ENCODE measurements at places on chromosomes 4 and X.

GRCh38 chr4:120923207-120923522, 639 bp upstream of the PRDM5 start:
- no peak for DNase-seq

GRCh38 chr4:38273407-38273806, 313.2 kb downstream of the PTTG2 start:
- DNase-seq: no peak

GRCh38 chr4:152512483-152512882, 23.4 kb downstream of the FBXW7 start:
- DNase-seq: no peak

DNA sequence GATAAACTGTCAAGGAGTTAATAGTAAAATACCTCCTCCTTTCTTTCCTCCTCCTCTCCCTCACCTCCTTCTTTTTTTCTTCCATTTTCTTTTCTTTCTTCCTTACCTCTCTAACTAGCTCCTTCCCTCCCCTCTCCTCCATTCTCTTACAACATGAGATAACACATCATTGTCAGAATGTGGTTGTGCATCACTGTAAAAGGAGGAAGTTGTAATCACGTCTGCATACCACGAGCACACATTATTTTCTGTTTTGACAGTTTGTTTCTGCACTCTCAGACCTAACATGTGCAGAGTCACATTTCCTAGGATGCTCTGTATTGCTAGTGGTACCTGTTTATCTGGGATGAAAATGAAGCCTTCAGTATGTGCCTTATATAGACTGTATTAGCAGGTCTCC, 9.1 kb downstream of the SLIT2 start:
- no peak for DNase-seq

DNA sequence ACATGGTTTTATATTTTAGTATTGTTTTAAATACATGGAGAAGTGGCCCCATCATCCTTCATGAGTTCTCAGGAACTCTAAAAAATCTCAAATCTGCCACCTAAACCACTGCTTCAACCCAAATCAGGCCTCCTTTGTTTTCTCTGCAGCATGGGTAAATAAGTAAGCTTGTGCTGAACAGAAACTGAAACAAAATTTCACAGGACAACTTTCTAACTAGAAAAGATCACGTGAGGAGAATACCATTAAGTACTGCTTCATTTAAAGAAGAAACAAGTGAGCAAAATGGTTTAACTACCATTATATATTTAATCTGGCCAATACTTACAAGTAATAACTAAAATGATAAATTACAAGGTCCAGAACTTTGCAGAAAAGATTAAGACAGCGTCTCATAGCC, 2.5 kb downstream of the ARAP2 start:
- no peak for DNase-seq

DNA sequence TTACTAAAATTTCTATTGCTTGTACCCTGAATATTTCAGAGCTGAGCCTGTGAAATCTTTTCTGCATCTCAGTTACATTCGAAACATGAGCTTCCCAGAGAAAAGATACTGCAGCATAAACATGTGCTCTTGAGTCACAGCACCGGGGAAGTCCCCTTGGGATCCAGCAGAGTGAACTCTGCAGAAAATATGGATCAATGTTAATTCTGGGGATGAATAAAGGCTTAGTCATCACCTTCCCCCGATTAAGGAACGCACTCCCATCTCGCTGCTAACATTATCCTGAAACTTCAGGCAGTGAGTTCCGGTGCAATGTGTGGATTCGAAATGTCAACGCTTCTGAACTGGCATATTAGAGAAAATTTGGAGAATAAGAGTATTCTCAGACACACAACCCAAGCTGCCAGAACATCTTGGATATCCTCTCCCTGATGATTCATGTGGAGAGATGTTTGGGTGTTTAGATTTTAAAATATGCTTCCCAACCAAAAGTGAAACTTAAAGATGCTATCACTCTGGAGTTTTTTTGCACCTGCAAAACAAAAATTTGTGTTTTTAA, 90.8 kb downstream of the IRF2 start:
- peak; percentile 91 for DNase-seq

GRCh38 chr4:38266616-38267015, 306.4 kb downstream of the PTTG2 start:
- DNase-seq: no peak

DNA sequence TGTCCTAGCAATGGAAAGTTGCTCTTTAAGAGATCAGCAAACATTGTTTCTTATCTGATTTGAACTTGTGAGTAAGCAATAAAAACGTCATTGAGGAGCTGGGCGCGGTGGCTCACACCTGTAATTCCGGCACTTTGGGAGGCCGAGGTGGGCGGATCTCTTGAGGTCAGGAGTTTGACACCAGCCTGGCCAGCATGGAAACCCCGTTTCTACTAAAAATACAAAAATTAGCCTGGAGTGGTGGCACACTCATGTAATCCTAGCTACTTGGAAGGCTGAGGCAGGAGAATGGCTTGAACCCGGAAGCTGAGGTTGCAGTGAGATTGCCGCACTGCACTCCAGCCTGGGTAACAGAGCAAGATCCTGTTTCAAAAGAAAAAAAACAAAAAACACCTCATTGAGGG, 11.2 kb upstream of the PLAC8 start:
- DNase-seq: no peak

GRCh38 chr4:113882668-113883067, 96.8 kb downstream of the ARSJ start:
- no peak for DNase-seq

- no peak for DNase-seq
Observed at GRCh38 chr4:83629945-83630721, 94.2 kb downstream of the GPAT3 start.

DNA sequence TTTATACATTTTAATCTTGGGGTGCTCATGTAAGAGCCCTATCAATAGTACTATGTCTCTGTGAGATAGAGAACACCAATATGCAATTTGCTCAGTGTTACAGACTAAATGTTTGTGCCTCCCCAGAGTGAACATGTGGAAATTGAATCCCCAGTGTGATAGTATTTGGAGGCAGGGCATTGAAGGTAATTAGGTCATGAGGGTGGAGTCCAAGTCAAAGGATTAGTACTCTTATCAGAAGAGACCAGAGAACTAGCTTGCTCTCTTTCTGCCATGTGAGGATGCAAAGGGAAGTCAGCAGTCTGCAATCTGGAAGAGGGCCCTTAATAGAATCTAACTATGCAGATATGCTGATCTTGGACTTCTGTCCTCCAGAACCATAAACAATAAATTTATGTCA, 1317.0 kb downstream of the STIM2 start:
- DNase-seq: no peak

DNA sequence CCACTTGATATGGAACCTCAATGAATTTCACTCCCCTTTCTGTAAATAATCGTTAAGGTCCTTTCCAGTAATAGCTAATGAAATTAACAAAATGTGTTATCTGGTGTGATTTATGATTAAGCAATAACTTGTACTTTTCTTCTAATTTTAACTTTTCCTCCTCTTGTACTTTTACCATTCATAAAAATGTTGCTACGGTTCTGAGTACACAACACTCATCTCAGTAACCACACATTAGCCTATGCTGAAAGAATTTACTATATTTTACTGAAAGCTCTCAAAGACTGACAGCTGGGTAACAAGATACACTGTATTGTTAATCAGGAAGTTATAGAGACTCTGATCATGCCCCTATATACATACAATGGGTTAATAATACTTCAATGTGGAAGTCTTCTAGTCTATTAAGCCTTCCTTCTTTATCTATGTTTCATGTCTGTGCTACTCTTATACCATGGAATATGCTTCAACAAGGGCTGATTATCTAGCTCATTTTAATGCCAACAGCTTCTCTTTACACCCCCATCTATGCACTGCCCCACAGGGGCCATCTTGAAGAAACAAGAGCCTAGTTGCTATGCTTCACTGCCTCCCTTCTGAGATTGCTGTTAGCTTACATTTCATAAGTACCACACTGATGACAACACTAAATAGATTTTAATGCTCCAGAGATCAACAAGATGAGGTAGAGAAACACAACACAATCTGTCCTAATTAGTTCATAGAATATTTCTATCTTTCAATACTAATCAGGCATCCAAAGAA, 39.1 kb downstream of the LAMP2 start:
- no peak for DNase-seq

DNA sequence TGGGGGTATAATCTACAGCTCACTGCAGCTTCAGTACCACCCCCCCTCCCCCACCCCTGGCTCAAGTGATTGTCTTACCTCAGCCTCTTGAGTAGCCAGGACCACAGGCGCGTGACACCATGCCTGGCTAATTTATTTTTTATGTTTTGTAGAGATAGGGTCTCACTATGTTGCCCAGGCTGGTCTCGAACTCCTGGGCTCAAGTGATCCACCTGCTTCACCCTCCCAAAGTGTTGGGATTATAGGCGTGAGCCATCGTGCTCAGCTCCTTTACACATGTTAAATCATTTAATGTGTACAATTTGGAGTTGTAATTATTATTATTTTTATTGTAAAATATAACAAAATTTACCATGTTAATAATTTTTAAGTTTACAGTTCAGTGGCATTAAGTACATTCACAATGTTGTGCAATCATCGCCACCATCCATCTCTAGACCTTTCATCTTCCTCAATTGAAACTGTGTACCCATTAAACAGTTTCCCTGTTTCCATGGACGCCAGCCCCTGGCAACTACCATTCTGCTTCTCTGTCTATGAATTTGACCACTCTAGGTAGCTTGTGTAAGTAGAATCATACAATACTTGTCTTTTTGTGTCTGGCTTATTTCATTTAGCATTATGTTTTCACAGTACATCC, 6.1 kb downstream of the SLAIN2 start:
- DNase-seq: no peak

DNA sequence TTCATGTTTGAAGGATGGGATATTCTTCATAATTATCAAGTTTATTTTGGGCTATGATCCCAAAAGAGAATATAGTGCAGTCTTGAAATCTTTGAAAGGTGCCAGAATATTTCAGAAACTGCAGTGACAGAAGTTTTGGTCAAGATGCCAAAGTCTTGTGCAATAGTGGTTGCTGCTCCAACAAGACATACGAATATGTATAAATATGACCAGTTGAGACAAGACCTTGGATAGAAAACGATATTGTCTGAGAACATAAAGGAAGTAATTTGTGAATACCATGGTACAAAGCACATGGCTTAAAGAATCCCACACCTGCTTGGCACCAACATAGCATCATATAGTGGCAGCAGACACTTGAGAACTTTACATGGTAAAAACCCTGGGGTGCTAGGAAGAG, 48.6 kb upstream of the AMELX start:
- peak; percentile 7 for DNase-seq

GRCh38 chr4:150863456-150863855, 151.6 kb downstream of the LRBA start:
- DNase-seq: no peak
